ENCODE measurements at places on chromosomes 3 and 15.

- DNase-seq, result no peak
Observed at GRCh38 chr3:190060192-190060775, 60.4 kb downstream of the P3H2 start.

DNA sequence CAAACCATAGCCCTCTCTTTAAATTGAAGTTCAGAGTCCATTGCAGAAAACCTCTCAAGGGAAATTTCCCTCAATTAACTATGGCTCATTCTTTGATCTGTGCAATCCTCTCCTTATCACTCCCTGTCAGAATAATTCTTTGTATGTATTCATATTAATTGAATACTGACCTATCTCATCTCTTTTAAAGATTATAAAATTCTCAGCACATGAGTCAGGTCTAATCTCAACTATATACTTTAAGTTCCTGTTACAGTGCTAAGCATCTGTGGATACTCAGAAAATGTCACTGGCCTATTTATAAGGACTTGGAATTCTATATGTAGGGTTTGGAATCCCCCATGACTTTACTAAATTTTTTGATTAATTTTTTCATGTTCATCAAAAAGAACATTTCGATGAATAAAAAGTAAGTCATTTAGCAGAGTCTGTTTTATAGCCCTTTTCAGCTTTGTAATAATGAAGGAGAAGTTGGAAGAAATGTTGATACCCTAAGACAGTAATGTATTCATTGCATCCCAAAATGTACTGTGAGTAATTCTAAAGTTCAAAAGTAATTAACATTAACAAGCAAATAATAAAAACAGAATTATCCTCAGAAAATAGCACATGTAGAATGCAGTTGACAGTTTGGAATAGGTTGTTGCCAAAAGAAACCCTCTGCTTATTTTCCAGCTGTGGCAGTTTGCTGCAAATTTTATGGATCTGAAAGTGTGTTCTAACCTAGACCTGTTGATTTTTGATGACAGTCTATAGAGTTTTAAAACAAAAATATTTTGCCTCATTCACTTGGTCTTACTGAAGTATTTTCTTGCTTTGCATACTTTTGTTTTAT lies 503.4 kb upstream of the CBLB start:
- DNase-seq, result no peak

DNA sequence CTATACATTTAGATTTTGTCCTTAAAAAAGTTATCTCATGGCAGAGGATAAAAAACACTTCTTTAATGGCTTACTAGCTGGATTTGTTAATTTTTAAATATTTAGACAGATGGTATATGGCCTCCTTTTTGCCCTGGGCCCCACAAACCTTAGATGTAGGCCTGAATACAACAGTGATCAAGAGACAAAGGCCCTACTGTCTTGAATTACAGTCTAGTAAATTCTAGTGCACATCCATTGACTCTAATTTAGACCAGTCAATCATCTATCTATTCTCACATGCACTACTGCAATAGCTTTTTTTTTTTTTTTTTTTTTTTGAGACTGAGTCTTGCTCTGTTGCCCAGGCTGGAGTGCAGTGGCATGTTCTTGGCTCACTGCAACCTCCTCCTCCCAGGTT lies 452.8 kb downstream of the FHIT start:
- no peak for DNase-seq

- DNase-seq, result no peak
Observed at GRCh38 chr3:144296808-144297207, 325.2 kb downstream of the DIPK2A start.

GRCh38 chr3:40768046-40768445 lies 243.3 kb downstream of the ZNF621 start:
- no peak for DNase-seq

Data from suprapubic skin (tissue), 4 donors.